ENCODE measurements at places on chromosomes 12 and 14.

GRCh38 chr12:120653611-120654010, 13.2 kb downstream of the CABP1 start:
- DNase-seq: no peak

- DNase-seq: no peak
Observed at GRCh38 chr12:47361389-47362021, 281.7 kb upstream of the AMIGO2 start.

- DNase-seq: no peak
Observed at GRCh38 chr12:95060951-95061350, 12.5 kb downstream of the NR2C1 start.

DNA sequence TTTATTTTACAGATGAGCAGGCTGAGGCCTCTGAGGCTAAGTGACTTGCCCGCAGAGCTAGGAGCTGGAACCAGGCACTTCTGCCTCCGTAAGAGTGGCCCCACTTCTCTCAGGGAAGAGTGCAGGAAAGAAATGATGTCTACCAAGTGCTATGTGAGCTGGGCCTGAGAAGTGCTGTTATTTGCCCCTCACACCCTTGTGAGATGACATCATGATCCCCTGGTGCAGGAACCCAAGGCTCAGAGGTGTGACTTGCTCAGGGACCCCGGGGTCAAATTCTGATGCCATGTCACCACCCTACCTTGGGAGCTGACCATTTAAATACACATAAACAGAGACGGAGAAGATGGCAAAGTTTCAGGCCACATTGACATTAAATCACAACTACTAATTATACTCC, 63.7 kb upstream of the DDX11 start:
- no peak for DNase-seq

GRCh38 chr14:66056268-66056907, 429.8 kb upstream of the CCDC196 start:
- DNase-seq: no peak

DNA sequence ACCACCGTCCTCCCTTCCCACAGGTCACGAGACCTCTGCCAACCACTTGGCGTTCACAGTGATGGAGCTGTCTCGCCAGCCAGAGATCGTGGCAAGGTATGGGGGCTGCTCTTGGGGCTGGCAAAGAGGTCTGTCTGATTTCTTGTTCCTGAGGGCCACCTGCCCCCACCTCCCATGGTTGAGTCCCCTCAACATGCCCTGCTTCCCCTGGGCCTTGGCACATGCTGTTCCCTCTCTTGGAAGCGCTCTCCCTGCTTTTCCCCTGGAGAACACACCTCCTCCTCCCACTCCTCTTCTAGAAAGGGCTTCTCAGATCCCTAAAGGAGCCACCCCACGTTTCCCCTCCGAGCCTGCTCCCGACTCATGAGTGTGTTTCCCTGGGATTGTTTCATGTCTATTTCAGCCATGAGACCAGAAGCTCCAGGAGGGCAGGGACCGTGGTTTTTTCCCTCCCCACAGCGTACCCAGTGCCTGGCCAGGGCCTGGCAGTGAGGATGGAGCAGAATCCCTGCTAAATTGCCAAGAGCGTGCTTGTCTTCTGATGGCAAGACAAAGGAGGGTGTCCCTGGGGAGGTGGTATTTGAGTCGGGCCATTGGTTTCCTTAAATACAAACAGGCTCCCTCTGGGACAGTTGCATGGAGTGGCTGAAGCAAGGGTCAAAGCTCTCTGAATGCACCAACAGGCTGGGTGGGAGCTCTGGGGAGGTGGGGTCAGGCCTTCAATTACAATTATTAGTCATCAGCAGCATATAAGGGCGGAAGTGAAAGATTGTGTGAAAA, 34.1 kb downstream of the CYP46A1 start:
- DNase-seq: no peak

Measured in dorsolateral prefrontal cortex (tissue), 122 donors.